ENCODE measurements at places on chromosomes 4 and X.

GRCh38 chr4:66059556-66059955 lies 389.3 kb upstream of the EPHA5 start:
- no peak for DNase-seq

GRCh38 chrX:97968376-97969163 lies 1084.9 kb downstream of the RPA4 start:
- no peak for DNase-seq

DNA sequence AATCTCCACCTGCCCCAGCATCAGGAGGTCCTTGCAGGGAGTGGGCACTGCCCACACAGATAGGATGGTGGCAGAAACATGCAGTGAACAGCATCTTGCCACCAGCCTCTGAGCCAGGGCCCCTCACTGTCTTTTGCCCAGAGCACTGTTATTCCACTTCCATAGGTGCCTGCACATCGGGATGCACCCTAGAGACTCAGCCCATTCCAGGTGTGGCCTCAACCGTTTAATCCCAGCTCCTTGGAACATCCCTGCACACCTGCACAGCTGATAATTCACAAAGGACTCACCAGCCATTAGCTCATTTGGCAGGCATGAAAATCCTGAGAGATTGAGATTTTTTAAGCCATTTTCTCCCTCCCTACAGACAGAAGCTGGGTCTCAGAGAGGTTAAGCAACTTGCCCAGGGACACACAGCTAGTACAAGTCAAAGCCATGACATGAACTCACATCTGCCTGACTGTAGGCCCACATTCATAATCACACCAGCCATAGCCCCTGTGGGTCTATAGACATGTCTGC lies 116.3 kb downstream of the EFNB1 start:
- no peak for DNase-seq

GRCh38 chr4:79232540-79232939 lies 93.3 kb downstream of the NAA11 start:
- no peak for DNase-seq

DNA sequence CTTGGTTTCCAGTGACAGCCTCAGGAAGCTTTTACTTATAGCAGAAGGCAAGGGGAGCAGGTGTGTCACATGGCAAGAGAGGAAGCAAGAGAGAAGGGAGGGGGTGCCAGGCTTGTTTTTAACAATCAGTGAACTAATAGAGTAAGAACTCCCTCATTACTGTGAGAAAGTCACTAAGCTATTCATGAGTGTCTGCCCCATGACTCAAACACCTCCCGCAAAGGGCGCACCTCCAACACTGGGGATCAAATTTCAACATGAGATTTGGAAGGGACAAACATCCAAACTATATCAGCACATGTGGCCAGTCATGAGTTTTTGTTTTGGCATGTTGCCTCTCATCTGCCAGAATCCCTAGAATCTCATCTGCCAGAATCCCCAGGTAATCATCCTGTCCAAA lies 183.5 kb upstream of the C1QTNF7 start:
- DNase-seq, result no peak

GRCh38 chr4:16187455-16187854 lies 38.8 kb downstream of the TAPT1 start:
- no peak for DNase-seq

DNA sequence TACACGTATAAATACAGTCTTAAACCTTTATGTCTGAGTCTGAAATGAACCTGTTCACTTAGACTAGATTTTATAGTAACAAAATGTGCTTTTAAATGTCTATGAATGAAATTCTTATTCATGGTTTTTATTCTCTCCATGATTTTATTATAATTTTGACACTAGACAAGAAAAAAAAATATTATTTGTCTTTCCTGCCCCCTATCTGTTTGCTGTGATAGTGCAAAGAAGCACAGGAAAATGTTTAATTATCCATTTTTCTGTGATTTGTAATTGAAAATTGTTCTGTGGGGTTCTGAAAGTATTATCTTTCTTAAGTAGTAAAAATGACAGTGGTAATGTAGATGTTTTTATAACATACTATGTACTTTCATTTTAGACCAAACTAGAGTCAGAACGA lies 52.0 kb downstream of the INTS6L start:
- no peak for DNase-seq

GRCh38 chr4:167838686-167839085 lies 253.7 kb upstream of the ANXA10 start:
- no peak for DNase-seq

DNA sequence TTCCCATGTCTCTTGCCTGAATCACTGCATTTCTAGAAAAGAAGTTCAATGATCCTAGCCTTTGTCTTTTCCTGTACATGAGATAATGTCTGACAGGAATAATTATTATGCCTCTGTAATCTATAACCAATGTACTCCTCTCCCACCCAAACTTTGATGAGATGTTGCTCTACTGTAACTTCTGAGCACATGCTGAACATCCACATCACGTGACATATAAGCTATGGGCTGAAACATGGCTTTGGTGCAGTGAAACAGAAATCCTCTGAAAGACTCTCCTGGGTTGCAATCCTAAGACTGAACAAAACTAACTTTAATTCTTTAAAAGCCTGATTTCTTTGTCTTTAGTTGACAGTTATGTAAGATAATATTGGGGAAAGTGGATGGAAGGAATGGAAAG lies 1.5 kb upstream of the ADAD1 start:
- DNase-seq, result no peak

GRCh38 chr4:176300036-176300435 lies 19.7 kb upstream of the SPCS3 start:
- DNase-seq, result no peak

DNA sequence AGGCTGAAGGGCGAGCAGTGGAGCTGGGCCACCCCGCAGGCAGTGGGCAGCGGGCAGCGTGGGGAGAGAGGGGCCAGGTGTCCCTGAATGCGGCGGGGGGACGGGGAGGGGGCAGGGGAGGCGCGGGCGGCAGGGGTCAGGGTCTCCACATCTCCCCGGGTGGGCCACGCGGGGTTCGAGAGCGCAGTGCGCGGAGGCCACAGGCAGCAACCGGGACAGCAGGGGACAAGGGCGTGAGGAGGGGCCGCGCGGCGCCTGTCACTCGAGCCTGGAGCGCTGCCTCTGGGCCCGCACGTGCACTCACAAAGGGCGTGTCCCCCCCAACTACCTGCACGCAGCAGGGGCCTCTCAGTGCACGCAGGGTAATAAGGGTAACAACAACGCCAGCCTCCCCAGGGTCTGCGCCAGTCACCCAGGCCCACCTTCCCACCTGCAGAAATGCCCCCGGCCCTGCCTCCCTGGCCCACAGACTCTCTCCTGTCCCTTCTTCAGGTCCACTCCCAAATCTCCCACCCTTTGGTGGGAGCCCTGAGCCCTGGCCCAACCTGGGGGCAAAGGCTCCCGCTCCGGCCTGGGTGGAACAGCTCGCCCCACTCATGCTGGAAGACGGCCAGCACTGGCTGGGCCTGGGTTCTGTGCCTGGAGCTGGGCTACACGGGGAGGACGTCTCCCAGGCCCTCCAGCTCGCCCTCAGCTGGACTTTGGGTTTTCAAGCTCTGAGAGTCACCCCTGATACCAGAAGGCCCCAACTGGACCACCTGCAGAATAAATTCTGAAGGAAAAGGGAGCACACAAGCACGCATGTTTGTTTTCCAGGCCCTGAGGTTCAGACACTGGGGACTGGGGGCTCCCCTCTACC lies 53.2 kb downstream of the ZFYVE28 start:
- no peak for DNase-seq

- DNase-seq, result no peak
Measured at GRCh38 chrX:14084466-14084865, 54.8 kb upstream of the GEMIN8 start.

DNA sequence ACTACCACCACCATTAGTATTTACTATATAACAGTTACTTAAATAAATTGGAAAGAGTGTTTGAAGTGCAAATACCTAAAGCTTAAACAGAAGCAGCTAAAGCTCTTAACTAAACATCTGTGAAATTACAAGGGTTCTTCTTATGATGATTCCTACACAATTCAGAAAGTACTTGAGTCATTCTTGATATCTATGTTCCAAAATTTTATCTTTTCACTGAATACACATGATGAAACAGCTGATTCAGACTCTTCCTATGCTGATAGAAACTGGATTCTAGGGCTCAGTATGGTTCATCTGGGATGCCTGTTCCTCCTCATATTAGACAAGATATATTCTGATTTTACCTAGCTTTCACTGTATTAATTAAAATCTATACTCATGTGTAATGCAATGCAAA lies 13.6 kb downstream of the EREG start:
- no peak for DNase-seq

DNA sequence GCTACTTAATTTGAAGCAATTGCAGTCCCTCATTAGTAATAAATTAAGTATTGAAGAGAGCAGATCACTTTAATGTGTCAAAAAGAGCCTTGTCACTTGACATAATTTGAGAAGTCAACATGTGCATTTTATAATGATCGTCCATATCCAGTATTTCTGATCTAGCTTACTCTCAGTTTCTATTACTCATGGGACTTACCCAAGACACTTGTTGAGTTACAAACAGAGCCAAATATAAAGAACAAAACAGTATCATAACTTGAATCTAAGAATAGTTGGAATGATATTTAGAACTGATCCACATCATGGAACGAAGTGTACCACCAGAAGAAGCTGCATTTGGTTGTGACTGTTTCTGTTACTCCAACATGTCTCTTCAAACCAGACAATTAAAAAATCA lies 54.7 kb downstream of the SLITRK4 start:
- DNase-seq, result no peak

GRCh38 chr4:16034010-16034748 lies 49.6 kb downstream of the PROM1 start:
- no peak for DNase-seq

DNA sequence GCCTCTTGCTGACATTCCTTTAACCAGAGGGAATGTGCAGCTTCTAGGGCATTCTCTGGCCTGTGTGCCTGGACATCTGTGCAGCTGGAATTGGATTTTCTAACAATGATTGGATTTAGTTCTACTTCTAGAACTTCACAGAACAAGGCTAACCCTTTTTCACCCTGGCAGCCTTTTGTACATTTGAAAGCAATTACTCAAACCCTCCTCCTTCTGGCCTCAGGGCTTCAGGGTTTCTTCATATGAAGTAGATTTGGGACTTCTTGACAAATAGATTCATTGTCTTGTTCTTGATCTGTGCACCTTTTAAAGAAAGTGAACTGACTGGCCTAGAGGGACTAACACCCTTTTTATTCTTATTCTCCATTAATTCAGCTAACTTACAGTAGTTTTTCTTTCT lies 30.1 kb downstream of the SPATA18 start:
- no peak for DNase-seq

GRCh38 chr4:24849351-24849750 lies 54.0 kb downstream of the SOD3 start:
- no peak for DNase-seq

- DNase-seq, result no peak
Measured at GRCh38 chrX:14590216-14590615, 60.9 kb downstream of the GLRA2 start.

GRCh38 chr4:88907478-88907877 lies 149.5 kb downstream of the FAM13A start:
- DNase-seq, result no peak

DNA sequence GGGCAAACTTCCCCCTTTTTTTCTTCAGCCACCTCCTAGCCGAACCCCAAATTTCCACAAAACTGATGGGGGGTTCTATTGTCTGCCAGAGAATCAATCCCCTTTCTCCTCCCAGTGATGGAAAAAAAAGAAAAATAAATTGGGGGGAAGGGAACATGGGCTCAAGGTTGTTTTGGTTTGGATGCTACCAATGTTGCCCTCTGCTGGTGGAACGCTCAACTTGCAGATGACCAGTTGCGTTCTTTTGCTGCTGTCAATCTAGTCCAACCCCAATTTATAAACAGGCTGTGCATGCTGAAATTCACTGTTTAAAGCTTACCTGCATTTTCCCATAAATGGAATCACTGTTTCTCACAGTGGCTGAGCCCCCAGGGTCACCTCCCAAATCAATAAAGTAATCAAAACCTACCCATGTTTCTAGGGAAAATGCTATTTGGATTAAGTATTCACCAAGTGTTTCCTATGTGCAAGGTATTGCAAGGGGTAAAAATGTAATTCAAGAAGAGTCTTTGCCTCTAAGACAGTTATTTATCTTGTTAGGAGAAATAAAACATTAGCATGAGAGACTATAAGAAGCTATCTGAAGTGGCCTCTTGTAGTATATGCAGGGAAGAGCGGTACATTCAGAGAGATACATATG lies 116.7 kb upstream of the TMEM164 start:
- no peak for DNase-seq

- DNase-seq, result no peak
Measured at GRCh38 chrX:96722781-96723180, 38.1 kb downstream of the DIAPH2 start.

- DNase-seq, result no peak
Measured at GRCh38 chr4:144179152-144179739, 38.7 kb upstream of the GYPA start.

- no peak for DNase-seq
Measured at GRCh38 chr4:155578219-155578618, 88.4 kb upstream of the GUCY1A1 start.
